ENCODE measurements at places on chromosomes 2 and 18.

- DNase-seq, result no peak
These were observed 88.2 kb upstream of the HK2 start for GRCh38 chr2:74745766-74746165.

- no peak for DNase-seq
These were observed 97.6 kb upstream of the SEC11C start for GRCh38 chr18:59041819-59042815.

DNA sequence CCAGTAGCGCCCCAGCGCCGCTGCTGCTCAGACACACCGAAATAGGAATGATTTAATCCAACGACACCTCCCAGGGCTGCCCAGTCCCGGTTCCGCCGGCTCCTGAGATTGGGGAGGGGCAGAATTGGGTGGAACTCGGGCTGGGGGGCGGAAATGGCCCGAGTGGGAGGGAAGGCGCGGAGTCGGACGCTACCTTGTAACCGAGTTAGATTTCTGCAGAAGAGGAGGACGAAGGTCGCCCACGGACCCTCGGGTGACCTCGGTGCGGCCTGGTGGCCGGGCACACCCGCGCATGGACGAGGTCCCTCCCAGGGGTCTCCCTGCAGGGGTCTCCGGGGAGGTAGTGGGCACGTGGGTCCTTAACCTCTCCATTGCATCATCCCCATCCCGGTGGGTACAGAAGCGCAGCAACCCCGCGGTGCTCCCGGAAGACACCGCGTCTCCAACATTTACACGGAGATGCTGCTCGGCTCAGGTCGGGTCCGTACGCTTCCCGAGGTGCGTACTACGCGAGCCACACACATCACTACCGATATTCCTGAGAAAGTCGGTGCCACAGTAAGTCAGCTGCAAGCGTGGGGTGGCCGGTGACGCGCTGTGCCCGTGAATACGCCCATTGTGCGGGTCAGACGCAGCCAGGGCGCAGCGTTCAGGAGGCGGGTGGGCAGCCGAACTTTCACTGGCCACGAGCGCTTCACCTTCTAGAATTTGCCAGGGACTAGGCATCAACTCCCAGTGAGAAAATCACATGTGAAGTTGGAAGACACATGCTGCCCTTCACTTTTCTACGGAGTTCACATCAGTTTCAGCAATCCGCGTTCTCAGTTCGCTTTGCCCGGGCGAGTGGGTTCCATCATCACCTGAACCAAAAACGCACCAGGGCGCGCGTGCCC is 3.0 kb downstream of the ZNF516 start:
- DNase-seq, result peak; percentile 26

- no peak for DNase-seq
These were observed 72.4 kb upstream of the IL1R1 start for GRCh38 chr2:102070058-102070642.

DNA sequence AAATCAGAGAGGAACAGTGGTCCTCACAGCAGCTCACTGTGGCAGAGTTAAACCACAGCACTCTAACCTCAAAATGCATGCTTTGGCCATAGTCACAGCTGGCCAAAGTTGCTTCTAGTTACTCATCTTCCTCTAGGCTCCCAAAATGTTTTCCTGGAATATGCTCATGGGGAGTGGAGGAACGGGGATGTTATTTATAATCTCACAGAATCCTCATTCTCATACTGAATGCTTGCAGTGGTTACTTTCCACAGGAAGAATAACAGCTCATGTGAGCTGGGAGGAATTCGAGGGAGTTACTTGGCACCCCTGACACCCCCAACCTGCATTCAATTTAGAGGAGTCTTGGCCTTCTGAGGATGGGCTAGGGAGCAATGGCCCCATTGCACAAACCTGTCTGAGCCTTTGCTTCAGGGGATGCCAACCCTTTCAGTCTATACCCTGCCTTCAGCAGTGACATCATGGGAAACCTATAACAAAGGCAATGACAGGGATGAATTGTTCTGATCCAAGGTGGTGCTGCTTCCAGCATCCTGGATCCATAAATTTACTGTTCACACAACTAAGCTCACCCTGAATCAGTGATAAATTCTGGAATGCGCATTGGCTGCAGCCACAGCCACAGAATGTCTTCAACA is 22.4 kb upstream of the CCBE1 start:
- no peak for DNase-seq

- no peak for DNase-seq
These were observed 22.3 kb downstream of the ATP8B1 start for GRCh38 chr18:57780706-57781347.

DNA sequence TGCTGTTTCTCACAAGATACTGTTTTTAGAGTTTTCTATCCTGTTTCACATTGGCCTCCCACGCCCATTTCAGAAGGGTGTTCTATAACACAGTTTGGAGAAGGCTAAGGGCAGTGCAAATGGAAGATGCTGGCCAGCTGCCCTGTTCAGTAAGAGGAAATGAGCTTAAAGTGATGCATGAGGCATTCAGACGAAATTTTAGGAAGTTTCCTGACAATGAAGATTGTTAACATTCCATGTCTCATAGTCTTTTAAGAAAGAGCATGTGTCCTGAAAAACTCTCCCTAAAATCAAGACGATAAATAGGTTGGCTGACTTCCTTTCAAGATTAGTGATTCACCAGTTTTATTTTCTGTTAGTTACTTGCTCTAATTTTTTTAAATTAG is 484.2 kb upstream of the NRP2 start:
- DNase-seq, result no peak

DNA sequence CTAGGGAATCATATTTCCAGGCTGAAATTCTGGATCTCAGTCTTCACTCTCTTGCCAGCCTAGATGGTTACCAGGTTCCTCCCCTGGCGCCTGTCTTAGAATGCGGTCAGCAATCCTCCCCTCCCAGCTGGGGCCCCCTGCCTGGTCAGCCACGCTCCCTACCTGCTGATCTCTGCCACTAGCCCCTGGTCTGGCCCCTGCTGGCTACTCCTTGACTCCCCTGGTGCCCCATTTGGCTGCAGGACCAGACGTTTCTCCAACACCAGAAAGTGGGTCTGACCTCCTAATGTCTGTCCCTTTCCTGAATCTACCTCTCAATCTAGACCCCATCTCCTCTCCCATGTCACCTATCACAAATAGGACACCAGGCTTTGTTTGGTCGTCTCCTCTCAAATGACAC is 432.0 kb upstream of the SMIM21 start:
- no peak for DNase-seq

DNA sequence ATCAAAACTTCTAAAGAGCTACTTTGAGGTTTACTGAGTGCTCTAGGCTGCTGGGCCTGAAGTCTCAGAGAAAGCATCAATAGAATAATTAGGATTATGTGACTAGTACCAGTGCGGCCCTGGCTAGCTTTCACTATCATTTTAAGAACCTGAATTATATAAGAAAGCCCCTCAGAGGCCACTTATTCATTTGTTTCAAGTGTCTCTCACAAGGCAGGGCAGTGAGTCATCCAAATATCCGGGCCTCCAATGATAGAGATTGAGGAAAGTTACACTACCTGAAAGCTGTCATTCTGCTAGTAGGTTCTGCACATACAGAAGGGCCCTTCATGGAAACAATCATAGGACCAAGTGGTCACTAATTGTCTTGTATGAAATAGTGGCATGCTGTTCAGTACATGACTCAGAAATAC is 193.1 kb downstream of the L3MBTL4 start:
- no peak for DNase-seq

DNA sequence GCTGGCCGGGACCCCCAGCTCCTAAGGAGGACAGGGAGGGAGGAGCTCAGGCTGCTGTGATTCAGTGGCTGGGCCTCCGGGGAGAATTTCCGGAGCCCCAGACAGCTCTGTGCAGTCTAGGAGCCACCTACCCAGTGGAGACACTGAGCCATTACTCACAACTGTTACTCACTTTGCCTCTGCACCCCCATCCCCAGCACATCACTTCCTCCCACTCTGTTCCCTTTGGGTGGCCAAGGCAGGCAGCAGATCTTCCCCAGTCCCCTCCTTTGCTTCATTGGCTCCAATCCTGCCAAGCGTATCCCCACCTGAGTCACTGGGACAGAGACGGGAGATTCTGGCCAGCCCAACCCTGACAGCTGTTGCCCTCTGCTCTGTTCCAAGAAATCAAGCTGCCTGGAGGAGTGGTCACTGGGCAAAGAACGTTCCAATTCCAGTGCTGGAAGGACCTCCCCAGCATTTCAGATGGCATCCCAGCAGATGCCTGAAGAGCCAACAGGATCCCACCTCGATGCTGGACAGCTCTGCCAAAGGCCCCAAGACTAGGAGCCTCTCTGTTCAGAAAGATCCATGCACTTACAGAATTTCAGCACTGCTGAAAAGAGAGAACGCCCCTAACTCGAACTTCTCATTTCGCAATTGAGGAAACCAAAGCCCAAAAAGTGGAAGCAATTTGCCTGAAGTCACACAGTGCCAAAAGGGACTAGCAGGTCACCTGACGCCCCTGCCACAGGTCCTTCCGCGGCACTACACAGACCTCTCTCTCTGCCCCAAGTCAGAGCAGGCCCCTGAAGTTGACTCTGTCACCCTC is 68.3 kb downstream of the TNS1 start:
- no peak for DNase-seq

- DNase-seq, result no peak
These were observed 103.4 kb upstream of the CAVIN2 start for GRCh38 chr2:191950132-191950874.

DNA sequence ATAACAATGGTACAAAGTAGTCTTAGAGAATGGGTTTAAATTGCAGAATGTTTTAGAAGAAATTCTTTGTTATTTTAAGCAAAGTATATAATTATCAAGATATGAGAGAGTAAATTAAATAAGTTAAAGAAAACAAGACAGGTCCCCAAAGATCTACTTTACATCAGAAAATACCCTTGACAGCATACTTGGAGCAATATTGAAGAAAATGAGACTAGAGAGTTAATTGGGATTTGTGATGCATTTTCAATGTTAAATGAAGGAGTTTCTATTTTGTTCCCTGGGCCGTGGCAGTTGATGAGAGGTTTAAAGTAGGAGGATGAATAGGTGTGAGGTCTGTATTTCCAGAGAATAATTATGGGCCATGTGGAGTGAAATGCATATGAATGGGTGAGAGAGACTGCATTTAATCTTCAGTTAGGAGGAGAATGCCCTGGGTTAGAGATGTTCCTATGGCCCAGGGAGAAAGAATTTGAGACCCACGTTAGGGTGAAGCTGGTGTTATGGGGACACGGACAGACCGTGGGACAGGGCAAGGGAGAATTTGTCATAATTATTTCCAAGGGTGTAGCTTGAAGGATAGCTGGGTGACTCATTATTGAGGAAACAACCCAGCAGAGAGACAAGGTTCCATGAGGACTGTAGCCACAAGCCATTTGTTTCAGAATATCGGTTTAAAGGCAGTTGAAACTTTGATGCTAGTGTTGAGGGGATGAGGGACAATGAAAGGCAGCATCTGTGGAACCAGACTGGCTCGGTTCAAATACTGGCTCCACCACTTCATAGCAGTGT is 22.7 kb downstream of the MGAT5 start:
- DNase-seq, result no peak

DNA sequence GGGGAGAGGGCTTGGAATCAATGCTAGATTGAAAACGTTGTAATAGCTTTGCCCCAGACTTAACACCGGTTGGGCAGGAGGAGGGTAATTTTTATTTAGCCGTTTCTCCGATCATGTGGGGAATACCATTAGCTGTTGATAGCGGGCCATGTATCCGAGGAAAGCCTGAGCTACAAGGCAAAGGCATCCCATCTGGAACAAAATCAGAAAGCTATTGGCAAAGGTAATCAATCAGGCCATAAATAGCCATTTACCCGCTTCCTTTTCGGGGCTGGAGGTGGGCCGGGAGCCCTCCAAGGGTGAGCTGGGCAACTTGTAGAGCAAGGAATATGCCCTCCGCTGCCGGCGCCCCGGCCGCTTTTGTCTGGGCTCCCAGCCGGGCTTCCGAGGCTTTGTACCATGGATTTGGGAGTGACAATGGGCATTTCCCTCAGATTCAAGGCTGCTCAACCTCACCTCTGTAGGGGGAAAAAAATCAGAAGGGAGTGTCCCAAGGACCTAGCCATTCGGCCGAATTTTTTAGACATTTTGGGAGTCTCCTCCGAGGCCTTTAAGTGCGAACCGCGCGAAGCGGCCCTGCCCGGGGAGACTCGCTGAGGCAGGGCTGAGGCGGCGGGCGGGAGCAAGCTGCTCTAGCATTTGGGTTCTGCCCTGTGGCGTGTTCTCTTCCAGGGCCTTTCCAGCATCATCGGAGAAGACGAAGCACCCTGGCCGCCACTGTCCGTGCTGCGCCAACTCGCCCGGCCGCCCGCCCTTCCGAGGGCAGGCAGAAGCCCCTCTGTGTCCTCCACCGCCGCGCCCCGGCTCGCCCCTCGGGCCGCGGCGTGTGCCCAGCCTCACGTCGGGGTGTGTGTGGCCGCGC is 1.1 kb upstream of the HOXD9 start:
- no peak for DNase-seq

DNA sequence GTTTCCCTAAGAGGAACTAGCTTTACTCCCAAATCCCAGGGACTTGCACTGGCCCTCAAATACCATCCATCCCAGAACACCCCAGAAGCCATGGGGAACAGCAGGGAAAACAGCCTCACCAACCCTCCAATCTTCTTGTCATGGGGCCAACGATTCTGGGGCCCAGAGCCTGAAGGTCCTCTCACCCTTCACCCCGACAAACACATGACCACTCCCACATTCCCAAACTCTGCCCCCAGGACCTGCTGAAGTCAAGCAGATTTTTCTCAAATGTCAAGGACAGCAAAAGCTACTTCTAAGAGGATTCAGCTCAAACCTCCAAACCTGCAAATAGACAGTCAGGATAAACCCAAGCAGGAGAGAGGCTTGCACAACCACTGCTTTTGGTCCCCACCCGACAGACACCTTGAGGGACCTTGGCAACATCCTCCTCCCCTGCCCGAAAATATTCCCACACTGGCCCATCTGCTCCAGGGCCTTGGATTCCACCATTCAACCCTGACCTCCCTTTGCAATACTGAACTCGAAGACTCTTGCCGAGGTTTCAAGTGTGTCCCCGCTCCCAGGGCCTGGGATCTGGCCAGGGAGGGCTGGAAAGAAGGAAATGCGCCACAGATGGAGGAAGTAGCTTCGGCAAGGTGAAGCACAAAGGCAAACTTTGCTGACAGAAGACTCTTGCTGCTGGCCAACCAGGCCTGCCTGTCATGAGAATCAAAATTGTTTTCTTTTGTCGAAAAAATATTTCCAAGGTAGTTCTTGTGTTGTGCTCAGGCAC is 143.3 kb downstream of the ZFP36L2 start:
- DNase-seq, result no peak

DNA sequence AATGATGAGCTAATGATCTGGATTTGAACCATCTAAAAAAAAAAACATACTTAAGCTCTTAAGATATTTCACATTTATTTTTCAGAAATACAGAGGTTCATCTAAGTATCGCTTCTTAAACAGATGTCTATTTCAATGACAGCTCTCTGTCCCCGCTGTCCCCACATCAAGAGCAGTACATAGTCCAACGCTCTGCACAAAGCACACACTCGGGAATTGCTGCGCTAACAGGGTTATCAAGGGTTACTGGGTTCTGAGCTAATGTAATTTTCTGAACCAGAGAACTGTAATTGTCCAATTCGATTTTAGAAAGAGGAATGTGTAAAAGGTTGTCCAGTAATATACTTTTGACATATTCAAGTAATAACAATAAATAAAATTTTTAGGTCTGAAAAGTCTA is 58.8 kb upstream of the ST8SIA5 start:
- no peak for DNase-seq

- no peak for DNase-seq
These were observed 48.6 kb upstream of the DNAH7 start for GRCh38 chr2:196117214-196117705.
